ENCODE measurements at places on chromosomes 5 and 9. TPM values are rescaled to one million over a fixed set of nuclear protein-coding genes. Genes with fewer than 3 reads are reported as not detected.

GRCh38 chr9:96719521-96719920 is 58.4 kb downstream of the ZNF510 start:
- peak; percentile 7 for DNase-seq

- DNase-seq, result no peak
Observed at GRCh38 chr5:146588331-146589027, 72.5 kb upstream of the GPR151 start.

GRCh38 chr5:151212406-151212798 is 11.5 kb downstream of the CCDC69 start:
- no peak for DNase-seq

- DNase-seq, result peak; percentile 56
Observed at GRCh38 chr9:129111528-129112151, 425 bp downstream of the PTPA start.

- DNase-seq, result no peak
Observed at GRCh38 chr5:14041528-14042192, 97.2 kb upstream of the DNAH5 start.

- DNase-seq, result no peak
Observed at GRCh38 chr5:170206216-170206615, 26.6 kb upstream of the C5orf58 start.

- DNase-seq, result no peak
Observed at GRCh38 chr5:80382488-80382887, 25.4 kb upstream of the ZFYVE16 start.

Gene C9orf50
- total RNA-seq, result not detected

Gene ITGA2
- 0.61 TPM for total RNA-seq

- no peak for DNase-seq
Observed at GRCh38 chr5:115683081-115683480, 57.2 kb upstream of the TMED7 start.

DNA sequence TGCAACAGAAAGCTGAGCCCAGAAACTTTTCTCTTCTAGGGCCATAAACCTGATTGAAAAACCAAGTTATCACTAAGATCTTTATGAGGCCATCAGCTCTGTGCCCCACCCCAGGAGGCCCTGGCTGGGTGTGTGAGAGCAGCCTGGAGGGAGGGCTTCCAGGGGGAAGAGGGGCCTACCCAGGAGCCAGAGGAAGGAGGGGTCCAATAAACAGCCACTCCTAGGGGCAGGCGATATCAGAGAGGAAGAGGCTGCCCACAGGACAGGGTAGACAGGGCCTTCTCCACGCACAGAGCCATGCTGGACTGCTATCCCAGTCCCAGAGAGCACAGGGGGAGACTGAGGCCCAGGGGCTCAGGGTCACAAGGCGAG is 4.5 kb upstream of the CDX1 start:
- DNase-seq, result no peak

GRCh38 chr5:11851416-11851815 is 52.8 kb downstream of the CTNND2 start:
- no peak for DNase-seq

DNA sequence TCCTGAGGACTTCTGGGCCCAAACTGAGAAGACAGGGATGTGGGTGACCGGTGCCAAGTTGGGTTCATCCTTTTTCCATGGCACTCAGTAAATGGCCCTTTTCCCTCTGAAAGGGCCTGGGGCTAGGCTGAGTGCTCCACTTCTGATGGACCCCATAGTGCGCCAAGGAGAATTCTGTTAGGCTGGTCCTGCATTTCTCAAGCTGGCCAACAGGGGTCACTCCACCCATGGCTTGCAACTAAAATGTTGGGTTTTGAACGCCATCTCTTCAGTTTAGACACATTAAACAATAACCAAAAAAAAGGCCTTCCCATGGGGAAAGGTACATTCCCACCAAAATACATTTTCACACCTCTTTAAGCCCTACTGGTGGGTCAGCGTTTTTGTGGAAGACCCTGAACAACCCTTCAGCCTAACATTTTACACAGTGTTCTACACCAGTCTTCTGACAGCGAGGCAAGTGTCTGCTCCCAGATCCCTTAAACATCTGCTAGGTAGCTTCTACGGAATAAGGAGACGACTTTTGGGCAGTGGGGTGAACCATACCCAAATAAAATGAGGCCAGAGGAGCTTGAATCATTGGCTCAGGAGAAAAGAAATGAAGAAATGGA is 27.3 kb downstream of the CNTFR start:
- peak; percentile 69 for DNase-seq

DNA sequence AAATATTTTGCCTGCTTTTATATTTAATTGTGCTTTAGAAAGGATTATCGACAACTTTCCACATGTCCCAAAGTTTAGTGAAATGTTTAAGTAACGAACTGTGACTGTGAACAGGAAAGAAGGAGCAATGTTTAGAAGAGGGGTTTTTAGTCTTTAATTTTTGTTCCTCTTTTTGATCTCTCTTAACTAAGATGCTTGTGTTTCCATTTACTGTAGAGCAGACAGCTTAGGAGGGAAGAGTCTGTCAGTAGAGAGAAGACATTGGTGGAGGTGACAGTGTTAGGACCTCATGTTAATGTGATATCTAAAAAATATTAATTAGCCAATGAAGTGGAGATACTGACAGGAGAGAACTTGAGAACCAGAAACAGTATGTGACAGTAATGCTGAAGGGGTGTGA is 92.2 kb downstream of the RASGRF2 start:
- DNase-seq, result no peak

GRCh38 chr5:81971111-81971711 is 612 bp upstream of the ATG10 start:
- DNase-seq, result peak; percentile 29

- DNase-seq, result no peak
Observed at GRCh38 chr5:88957013-88957412, 74.0 kb upstream of the MEF2C start.

DNA sequence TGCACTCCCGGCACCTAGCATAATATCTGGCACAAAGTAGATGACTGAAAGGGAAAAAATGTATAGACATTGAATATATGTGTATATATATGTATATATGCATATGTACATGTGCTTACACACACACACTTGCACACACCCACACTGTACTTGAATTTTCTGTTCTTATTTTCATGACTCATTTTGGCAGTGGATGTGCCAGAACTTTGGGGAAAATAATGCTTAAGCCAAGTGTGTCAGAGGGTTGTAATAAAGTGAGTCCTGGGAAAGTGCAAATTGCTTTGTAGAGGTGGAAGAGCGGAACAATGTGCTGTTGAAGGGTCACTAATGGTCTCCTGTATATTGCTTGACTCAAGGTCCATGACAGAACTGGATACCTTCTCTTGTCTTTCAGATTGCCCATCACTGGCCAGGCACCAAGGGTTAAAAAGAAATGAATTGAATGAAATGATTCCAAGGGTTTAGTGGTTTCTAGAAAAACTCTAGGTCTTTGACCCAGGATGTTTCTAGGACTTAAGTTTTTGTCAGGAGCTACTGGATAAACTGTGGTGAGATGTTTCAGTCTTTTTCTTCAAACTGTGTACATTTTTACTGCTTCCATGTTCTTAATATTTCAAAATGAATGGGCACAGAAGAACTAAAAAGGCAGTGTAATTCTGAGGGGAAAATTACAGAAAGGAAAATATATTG is 129.9 kb upstream of the MOCS2 start:
- DNase-seq, result no peak

DNA sequence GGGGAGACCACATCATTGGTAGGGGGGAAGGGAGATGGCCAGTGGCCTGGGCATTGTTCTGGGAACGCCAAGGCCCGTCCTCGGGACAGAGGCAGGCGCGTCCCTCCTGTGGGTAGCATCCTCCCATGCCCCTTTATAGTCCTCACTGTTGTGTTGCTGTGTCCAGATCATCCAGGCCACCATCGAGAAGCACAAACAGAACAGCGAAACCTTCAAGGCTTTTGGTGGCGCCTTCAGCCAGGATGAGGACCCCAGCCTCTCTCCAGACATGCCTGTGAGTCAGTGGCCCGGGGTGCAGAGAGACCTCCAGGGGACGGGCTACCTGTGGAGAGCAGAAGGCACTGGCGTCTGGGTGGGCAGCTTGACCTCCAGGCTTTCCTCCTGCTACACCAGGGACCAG is 38.4 kb upstream of the SUSD3 start:
- DNase-seq, result no peak

DNA sequence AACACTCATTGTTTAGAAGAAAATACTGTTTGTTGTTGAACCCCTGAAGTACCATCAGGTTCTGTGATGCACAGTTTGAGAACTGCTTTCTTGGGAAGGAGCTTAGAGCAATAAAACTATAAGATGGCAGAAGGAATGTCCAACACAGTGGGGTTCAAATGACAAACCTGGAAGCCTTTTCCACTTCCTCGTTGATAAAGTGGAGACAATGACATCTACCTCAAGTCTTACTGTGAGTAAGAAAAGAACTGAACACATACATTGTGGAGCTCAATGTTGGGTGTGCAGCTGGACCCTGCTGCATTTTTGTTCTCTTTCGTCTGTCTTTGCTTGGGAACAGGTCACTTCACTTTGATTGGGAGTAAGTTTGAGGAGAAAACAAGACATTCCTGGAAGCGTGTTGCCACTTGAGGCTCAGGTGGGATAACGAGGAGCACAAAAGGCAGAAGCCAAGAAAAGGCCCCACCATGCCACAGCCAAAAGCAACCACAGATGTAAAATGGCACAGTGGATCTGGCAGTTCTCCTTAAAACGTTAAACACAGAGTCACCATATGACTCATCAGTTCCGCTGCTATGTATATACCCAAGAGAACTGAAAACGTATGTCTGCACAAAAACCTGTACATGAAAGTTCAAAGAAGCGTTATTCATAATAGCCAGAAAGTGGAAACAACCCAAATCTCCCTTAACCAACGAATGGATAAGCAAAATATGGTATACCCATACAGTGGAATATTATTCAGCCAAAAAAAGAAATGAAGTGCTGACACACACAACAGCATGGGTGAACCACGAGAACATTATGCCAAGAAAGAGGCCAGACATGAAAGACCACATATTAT is 42.9 kb upstream of the SUB1 start:
- peak; percentile 61 for DNase-seq

All from activated CD4-positive, alpha-beta T cell treated with anti-CD3 and anti-CD28 coated beads for 36 hours (primary cell).